ENCODE measurements at places on chromosomes 6 and 20. TPM values are rescaled to one million over a fixed set of nuclear protein-coding genes. Genes with fewer than 3 reads are reported as not detected.

DNA sequence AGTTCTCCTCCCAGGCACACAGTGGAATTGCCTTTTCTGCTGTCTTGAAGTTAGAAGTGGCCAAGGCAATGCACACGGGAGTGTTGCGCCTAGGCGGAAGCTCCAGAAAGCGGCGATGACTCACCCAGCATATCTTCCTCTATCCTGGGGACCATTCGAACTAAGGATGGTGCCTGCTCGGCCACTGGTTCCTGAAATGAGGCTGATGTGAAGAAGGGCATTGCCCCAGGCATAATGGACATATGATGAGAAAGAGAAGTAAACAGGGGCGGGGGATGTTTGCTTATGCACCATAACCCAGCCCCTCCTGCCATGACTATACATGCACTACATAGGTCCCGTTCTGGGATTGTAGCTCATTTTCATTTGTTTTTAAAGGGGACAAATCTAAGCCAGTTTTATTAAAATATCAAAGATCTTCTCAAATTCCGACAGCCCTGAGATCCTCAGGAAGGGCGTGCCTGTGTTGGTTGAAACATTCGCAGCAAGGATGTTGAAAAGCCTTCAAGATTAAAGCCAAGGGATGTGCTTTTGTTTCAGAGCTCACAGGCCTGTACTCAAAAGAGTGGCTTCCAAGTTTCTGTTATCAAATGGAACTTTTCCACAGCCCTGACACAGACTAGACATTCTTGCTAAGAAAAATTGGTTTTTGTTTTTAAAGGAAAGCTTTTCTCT lies 218.5 kb downstream of the LY86 start:
- no peak for DNase-seq

YTHDF1 gene
- total RNA-seq, result 27.6 TPM

DNA sequence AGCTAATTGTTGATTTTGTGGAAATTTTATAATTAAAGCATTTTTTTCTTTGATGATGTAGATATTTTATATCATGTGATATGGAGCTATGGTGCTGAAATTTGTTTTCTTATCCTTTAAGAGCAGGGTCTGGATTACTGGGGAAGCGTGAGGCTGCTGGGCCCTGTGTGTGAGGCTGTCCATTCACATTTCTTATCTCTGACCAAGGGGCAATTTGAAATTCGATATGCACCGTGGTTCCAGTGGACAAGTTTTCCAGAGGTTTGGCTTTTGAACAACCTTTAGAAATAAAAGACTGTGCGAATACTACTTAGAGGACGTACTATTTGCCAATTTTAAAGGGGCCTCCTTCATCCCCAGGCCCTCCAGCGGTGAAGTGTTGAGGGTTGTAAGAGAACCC lies 3.7 kb downstream of the ERMARD start:
- DNase-seq, result no peak

DNA sequence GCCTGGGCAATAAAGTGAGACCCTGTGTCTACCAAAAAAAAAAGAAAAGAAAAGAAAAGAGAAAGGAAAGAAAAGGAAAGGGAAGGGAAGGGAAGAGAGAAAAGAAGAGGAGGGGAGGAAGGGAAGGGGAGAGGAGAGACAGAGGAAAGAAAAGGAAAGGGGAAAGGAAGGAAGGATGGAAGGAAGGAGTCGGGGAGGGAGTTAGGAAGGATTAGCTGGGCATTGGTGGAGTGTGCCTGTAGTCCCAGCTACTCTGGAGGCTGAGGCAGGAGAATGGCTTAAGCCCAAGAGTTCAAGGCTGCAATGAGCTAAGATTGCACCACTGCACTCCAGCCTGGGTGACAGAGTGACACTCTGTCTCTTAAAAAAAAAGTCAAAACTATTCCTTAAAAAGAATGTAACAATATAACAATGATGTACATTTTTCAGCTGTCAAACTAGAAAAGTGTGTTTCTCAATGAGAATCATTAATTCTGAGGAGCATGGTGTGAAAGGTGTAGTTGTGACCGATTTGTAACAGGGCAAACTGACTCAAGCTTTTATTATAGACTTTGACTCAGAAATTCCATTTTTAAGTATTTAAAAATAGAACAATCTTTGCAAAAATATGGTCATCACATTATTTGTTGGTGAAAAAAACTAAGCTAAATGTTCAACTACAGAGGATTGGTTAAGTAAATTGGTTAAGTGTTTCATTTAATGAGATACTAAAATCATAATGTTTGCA lies 14.7 kb downstream of the SNRPB start:
- DNase-seq, result no peak

GRCh38 chr6:159953091-159953601 lies 15.7 kb upstream of the IGF2R start:
- DNase-seq, result no peak

OPRM1 gene
- total RNA-seq, result not detected

DNA sequence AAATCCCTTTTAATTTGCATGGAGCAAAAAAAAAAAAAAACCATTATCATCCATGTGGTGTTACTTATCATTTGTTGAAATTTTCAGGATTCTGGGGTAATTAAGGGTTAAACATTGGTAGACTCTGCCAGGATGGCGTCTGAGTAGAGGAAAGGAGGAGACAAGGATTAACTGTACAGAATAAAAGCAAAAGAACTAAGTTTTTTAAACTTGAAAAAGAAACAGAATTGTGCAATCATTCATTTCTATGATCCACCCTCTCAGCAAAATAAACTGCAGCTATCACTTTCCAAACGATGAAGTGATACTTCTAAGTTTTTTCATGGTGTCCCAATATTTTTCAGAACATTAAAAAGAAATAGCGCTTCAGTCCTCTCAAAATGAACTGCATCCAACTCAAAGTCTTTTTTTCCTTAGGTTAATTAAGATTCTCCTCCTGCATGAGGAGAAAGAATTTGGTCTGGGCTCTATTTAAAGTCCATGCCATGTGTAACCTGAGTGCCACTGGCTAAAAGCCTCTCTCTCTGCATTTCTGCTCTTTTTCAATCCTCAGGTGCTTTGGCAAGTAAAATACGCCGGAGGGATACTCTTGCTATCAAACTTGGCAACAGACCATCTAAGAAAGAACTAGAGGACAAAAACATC lies 69.5 kb upstream of the LTV1 start:
- DNase-seq, result no peak

DNA sequence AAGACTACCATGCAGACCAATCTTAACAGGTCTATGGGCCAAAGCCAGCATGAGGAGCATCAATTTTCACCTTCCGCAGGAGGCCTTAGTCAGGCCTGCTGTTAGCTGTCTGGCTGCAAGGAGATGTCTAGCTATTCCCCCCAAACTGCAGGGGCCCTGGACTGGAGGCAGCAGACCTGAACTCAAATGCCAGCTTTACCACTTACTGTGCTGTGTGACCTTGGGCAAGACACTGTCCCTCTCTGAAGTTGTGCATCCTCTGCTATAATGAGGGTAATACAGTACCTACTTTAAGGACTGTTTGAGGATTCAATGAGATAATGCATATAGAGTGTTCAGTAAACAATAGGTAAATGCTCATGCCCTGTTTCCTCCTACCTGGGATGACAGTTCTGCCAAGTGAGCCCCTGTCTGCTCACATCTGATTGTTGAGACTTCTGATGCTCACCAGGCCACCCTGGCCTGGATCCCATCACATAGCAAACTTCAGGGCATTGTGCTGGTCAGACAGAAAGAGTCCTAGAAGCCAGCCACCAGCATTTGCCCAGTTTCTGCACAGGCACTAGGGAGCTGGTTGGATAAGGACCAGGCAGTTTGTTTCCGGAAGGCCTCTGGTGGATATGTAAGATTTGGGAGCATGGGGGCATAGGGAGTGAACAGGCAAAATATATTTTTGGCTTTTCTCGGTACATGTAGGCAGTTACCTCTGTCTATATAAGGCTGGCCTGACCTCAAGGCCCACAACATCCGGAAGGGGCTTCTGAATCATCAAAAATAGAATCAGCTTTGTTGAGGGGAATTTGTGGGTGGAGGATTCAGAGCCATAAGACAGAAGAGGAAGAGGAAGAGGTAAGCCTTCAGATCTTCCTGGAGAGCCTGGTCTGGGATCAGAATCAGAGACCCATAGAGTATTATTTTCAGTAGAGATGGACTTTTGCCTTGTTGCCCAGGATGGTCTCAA lies 2.3 kb upstream of the OCSTAMP start:
- peak; percentile 80 for DNase-seq

DNA sequence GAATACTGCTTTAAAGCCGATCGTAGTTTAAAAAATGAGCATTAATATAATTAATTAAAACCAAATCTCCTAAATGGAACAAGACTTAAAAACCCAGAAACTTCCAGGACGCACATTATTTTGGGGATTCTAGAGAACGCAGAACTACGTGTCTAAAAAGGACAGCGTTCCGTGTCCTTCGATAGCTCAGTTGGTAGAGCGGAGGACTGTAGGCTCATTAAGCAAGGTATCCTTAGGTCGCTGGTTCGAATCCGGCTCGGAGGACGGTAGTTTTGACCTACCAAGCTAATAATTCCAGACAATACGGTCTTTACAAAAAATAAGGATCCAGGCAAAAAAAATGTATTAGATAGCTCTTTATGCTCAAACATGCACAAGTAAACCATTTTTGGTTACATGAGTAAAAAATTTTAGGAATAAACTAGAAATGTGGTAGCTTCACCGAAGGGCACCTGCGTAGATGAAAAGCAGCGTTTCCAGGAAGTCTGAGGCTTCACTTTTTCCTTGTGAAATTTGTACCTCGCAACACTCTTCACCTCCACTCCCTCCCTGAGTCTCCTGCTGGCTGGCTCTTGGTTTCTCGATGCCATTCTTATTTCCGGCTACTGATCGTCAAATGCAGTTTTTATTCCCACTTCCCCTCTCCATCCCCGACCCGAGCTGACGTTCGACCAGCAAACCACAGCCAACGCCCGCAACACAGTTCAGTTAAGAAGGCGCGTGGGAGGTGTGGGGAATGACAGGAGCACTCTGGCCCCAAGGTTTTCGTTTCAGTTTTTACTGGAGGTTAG lies 19.6 kb upstream of the ABT1 start:
- DNase-seq, result peak; percentile 86

DNA sequence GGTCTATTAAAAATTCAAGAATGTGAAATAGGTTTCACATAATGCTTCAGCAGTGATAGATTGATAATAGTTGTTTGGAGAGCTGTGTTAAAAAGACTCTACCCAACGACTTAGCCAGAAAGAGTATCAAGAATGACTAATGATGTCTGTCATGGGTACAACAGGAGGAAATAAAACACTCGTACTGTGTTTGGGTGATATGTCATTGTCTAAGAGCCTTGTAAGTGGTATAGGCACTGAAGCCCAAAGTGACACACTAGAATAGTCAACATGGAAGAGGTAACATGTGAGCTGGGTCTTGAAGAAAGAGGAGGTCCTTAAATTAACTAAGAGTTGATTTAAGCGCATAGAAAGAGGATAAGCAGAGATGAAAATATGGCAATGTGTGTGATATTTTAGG lies 471.8 kb upstream of the MAN1A1 start:
- DNase-seq, result no peak

- no peak for DNase-seq
These were observed 83.2 kb downstream of the CEBPB start for GRCh38 chr20:50273601-50274491.

DNA sequence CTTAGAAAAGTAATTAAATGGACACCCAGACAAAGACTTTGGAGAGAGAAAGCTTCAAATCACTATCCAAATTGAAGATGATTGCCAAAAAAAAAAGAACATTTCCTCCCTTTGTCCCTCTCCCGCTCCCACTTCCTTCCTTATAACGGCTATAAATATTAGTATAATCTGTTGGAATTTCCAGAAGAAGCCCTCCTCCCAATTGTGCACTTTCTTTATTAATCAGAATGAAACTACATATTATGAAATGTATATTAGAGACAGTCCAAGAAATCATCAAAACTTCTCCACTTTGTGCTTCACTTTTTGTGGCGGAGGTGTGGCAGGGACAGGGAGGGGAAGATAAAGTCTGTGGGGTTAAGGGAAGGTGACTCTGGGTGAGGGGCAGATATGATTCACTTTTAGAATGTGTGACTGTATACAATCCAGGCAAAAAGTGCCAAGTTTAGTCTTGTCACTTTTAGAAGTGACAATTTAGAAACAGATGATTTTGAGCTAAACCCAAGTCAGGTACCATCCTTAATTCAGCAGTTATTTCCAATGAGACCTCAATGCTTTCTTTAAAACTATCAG lies 195.0 kb upstream of the MARCKS start:
- no peak for DNase-seq

RALGAPA2 gene
- 13.6 TPM for total RNA-seq

GRCh38 chr6:31821301-31822035 lies 6.1 kb upstream of the HSPA1B start:
- DNase-seq, result peak; percentile 67

DNA sequence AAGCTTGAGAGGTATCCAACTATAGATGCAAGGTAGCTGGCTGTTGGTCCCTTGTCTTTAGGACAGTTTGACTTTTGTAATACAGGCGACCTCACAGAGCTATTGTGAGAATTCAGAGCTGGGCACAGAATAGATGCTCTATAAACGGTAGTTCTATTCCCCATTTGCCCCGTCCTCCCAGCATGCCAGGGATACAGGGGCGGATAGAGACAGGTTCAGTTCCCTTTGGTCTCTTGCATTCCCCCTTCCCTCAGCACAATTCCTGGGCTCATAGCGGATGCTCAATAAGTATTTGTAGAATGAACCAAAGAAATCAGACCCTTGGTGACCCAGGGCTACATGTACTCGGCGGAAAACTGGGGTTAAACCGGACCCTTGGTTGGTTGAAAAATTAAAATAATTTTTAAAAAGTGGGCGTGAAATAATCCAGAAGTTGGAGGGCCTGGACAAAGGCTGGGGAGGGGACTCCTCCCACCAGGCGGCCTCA lies 707 bp upstream of the TOP1 start:
- no peak for DNase-seq

DNA sequence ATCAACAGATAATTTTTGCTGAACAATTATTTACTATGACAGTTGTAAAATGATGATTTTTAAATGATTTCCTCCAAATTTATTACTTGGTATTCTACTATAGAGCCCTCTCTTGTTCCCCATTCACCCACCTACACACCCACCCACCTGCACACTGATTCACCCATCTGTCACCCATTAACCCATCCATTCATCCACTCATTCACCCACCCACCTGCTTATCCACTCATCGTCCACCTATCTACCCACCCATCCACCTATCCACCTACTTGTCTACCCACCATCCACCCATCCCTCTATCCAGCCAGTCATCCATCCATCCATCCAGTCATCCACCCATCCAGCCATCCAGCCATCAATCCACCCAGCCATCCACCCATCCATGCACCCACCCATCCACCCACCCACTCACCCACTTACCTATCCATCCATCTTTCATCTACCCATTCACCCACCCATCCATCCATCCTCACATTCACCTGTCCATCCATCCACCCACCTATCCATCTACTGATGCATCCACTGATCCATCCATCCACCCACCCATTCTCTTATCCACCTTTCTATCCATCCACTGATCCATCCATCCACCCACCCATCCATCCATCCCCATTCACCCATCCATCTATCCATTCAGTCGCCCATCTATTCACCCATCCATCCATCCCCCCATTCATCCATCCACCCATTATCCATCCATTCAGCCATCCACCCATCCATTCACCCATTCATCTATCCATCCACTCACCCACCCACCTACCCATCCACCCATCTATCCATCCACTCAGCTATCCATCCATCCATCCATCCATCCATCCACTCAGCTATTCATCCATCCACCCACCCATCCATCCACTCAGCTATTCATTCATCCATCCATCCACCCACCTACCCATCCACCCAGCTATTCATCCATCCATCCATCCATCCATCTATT lies 72.0 kb downstream of the SYNJ2 start:
- DNase-seq, result no peak

Data from activated naive CD4-positive, alpha-beta T cell treated with anti-CD3 and anti-CD28 coated beads for 36 hours (primary cell).